CD4-positive, alpha-beta T cell treated with Interleukin-6 at 100 ng/mL for 8 hours (primary cell): ENCODE measurements at places on chromosomes 12 and 14.
A peak's percentile ranks its signal among the peaks of the same experiment; 100 is the strongest.

DNA sequence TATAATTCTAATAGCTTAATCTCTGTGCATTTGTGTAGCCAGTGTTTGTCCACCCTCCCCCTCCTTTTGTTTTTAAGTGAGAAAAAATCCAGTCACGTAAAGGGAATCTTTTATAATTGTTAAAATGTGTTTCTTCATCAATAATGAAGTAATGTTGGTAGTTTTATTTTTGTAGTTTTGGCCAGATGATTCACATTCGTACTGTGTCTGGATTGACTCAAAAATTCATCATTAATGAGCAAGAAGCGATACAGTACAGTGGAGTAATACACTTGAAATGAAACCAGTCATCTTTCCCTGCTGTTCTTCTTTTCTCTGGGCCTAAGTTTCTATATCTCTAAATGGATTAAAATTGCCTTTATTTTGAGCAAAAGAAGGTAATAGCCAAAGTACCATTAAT lies 86.5 kb downstream of the SRGAP1 start:
- DNase-seq: no peak

DNA sequence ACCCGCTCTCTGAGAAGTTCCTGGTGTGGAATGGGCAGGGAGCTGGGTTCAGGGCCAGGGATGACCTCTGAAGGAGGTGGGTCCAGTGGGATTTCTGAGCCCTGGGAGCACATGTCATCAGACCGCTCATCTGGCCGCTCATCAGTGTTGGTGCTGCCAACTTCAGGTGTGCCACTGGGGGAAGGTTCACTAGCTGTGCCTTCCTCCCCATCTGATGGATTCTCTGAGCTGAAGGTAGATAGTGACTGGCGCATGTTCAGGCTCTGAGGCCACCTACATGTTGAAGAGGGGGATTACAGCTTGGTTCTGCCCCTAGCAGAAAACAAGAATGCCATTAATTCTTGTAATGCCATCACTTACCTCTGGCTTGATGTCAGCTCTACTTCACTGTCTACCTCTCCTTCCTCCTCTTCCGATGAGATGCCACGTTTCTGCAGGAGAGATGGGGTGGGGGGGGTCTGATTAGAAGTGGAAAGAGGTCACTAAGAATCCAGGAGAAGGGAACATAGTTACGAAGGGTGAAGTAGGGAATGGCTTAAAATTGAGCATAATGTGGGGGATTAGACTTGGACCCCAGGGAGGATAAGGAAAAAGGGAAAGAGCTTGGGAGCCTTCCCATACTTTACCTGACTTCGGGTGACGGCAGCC lies 17.2 kb downstream of the MAP3K12 start:
- DNase-seq: no peak

GRCh38 chr12:92167075-92167474 lies 21.4 kb upstream of the BTG1 start:
- no peak for DNase-seq

GRCh38 chr14:74509587-74510222 lies 16.1 kb downstream of the ISCA2 start:
- DNase-seq: no peak

- DNase-seq: no peak
Measured at GRCh38 chr14:54866588-54866987, 36.0 kb downstream of the GCH1 start.

- no peak for DNase-seq
Measured at GRCh38 chr14:26597589-26598080, at the start of gene NOVA1. Gene NOVA1 (minus strand): TSS chr14:26598033. CDS start chr14:26597436, 597 bp downstream.

DNA sequence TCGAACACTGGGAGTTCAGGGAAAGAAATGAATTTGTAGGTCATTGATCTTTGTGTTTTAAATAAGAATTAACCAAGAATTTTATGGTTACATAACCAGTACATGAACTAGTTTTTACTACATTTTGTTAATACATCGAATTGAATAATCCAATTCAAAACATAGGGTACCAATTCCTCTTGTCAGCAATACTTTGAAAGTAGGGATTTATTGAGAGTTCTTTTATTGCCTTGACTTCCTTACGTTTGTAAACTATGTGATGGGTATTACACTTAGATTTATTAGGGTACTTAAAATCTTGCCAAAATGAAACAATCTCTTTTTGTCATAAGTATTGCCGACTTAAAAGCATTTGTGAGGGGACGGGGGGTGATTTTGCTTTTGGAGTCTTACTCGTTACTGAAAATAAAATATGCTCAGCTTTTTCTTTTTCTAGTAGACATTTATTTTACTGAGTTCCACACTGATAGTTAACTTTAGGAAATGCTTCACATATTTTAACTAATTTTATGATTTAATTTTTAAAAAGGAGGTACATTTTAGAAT lies 22.4 kb downstream of the SOCS2 start:
- no peak for DNase-seq

DNA sequence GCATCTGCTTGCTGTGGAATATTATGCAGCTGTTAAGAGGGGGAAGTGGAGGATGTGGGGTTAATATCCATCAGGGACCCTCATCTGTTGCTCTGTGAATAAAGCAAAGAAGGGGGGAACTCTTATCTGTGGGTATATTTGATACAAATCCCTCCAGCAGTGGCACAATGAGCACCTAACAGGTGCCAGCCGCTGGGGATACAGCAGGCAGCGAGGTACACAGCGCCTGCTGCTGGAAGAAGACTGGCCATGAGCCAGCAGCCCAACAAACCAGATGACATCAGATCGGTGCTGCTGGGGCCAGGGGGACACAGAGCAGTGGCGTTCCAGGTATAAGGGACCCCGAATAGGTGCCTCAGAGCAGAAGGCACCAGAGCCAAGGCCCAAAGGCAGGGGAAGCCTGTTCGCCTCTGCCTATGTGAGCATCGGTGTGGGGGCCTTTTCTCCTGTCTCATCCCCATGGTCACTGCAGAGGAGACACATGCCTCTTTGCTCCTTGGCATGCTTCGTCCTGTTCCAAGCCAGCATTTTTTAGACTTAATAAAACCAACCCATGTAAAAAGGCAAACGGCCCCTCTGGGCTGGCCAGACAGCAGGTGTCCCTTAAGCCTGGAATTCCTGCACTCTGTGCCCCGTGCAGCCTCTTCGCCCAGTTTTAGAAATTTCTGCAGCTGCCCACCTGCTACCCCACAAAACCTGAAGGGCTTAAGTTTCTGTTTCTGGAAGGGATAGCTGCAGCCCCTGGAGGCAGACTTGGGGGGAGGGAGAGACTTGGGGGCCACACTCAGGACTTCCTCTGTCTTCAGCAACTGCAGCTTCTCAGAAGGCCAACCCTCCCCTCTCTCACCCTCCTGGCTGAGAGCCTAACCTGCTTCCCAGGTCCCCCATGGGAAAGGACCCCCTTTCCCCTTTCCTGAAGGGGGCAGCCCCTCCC lies 1.6 kb upstream of the CKB start:
- no peak for DNase-seq

- DNase-seq: no peak
Measured at GRCh38 chr12:1947081-1947480, 28.6 kb upstream of the CACNA2D4 start.

DNA sequence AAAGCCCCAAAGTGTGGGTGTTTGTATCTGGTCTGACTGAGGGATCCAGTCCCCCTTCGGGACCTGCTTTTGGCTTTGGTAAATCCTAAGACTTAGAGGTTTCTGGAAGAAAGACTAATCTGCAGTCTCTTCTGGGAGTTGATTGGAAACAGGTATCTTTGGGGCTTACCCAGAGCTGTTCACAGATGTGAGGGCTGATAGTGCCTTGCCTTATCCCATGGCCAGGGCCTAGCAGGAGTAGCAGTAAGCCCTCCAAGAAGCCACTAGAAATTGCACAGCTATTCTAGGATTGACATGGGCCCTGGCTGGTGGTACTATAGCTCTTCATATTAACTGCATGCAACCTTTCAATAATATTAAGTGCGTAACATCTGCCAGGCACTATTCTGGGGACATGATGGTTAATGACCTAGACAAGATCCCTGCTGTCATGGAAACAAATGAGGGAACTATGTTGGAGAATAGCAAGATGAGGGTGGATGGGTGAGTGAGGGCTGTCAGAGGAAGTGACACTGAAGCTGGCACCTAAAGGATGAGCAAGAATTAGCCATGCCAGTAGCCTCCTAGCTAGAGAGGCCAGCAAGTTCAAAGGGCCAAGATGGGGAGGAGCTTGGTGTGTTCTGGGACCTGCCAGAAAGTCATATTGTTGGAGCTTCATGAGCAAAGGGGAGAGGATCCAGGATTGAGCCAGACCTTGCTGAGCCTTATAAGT lies 71.7 kb downstream of the CRADD start:
- DNase-seq: no peak

- no peak for DNase-seq
Measured at GRCh38 chr14:54310151-54310850, 86.5 kb upstream of the CDKN3 start.

GRCh38 chr14:91317381-91318308 lies 73.1 kb upstream of the GPR68 start:
- peak; percentile 89 for DNase-seq

GRCh38 chr14:97791072-97791471 lies 993.9 kb downstream of the VRK1 start:
- DNase-seq: no peak

- DNase-seq: no peak
Measured at GRCh38 chr14:25049568-25050268, at the start of gene STXBP6. Gene STXBP6 (minus strand): TSS chr14:25050147. CDS start chr14:24974818, 75,329 bp downstream.

- DNase-seq: no peak
Measured at GRCh38 chr14:34650786-34651584, 21.0 kb upstream of the SNX6 start.

DNA sequence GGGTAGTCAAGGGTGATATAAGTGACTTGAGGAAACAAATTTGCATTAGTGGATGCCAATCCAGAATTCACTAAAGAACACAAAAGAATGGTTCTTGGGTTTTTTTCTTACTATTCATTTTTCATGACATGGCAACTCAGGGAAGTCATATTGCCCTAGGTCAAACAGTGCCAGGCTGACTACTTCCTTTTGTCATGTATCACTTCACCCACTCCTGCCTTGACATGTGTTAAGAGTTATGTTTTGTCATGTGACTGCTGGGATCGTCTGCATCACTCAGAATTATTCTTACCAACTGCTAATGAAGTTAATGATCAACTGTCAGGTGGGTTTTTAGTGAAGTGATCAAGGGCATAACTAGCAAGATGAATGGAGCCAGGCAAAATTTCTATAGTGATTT lies 74.2 kb downstream of the PRORP start:
- DNase-seq: no peak

GRCh38 chr12:88185988-88186387 lies 43.9 kb downstream of the TMTC3 start:
- no peak for DNase-seq

DNA sequence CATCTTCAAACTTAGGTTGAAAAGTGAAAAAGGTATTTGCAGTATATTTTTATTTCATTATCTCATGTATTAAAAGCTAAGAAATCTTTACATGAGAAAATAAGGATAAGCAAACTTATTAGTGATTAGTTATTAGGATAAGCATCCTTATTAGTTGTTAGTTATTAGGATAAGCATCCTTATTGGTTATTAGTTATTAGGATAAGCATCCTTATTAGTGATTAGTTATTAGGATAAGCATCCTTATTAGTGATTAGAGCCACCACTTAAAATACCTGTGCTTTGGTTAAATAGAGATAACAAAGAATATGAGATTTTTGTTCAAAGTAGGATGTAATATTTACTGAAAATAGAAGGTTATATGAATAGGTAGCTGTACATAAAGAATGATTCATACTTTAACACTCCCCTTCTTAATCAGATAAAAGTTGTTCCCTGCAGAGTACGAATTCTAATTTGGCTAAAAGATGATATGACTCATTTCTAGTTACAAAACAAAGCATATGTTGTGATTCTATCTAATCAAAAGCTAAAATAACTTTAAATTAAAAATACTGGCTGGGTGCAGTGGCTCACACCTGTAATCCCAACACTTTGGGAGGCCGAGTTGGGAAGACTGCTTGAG lies 56.4 kb downstream of the KDM5A start:
- DNase-seq: no peak

DNA sequence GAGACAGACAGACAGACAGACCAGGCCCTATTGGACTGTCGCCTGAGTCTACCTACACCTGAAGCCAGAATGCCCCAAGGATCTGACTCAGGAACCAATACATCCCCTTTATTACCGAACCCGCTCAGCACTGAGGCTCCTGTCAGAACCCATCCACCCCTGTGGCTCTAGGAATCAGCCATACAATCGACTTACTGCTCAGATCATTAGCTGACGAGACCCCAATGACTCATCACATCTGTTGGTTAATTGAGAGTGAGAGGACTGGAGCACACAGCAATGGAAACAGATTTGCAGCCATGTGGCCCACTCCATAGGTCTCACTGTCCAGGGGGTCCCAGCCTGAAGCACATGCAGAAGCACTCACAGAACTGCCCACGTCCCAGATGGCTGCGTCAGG lies 15.2 kb downstream of the ITPK1 start:
- DNase-seq: no peak

DNA sequence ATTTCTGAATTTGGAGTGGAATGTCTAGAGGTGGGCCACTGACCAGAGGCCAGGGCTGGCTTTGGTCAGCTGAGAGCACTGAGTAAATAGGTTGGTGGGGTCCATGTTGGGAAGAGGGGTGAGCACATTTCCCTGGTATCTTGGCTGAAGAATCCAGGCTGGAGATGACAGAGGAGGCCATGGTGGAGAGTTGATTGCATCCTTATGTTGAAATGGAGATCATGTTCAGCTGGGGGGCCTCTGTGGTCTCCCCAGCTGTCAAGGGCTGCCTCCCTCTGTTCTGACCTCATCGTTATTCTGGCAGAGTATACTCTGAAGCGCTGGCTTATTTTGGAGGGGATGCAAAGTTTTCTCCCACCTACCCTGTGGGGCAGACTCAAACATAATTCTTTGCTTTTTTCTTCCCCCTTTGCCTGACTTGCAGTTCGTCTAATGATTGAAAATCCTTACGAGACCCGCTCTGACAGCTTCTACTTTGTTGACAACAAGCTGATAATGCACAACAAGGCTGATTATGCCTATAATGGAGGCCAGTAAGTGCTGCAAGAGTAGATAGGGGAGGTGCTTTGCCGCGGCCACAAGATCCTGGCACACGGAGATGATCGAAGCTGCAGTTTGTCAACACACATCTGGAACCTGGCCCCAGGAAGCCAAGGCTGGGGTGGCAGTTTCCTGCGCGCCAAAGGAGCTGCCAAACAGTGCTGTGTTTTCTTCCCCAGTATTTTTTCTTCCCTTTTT lies 6.0 kb upstream of the ACADS start:
- DNase-seq: no peak

DNA sequence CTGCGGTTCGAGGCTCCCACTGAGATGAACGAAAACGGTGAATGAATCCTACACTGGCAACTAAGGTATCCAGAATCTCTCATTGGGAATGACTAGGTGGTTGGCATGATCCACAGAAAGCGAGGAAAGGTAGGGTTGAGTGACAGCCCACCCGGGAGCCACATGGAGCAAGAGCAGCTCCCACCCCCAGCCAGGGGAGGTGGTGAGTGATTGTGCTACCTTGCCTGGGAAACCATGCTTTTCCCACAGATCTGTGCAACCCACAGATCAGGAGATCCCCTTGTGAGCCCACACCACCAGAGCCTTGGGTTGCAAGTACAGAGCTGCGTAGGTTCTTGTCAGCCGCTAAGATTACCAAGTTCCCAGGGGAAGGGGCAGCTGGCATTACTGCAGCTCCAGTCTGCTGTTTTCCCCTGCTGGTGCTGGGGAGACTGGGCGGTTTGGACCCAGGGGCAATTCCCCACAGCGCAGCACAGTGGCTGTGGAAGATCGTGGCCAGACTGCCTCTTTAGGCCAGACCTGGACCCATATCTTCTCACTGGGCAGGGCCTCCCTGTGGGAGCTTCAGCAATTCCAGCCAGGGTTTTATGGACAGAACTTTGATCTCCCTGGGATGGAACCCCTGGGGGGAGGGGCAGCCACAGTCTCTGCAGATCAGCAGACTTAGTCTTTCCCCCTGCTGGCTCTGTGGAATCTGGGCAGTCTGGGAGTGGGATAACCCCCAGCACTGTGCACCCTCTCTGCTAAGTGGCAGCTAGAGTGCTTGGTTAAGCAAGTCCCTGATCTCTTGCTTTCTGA lies 44.6 kb upstream of the PPP4R3A start:
- DNase-seq: no peak
